AG20443 (cell line): ENCODE measurements at places on chromosomes 1 and 21.
A peak's percentile ranks its signal among the peaks of the same experiment; 100 is the strongest.

DNA sequence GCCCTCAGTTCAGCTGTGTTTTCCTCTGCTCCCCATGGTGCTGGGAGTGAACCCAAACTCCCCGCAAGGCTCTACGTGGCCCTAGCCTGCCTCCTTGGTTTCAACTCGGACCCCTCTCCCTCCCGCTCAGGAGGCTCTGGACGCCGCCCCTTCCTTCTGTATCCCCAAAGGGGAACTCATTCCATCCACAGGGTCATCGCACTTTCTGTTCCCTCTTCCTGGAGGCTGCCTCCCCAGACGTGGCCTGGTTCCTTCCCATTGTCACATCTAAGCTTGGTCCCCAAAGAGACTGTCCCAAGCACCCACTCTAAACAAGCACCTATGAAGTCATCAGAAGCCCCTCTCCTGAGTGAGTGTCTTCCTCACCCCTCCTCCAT, 10.9 kb downstream of the KCNAB2 start:
- DNase-seq, result no peak

- DNase-seq, result no peak
Measured at GRCh38 chr21:40719615-40720014, 127.3 kb downstream of the DSCAM start.

DNA sequence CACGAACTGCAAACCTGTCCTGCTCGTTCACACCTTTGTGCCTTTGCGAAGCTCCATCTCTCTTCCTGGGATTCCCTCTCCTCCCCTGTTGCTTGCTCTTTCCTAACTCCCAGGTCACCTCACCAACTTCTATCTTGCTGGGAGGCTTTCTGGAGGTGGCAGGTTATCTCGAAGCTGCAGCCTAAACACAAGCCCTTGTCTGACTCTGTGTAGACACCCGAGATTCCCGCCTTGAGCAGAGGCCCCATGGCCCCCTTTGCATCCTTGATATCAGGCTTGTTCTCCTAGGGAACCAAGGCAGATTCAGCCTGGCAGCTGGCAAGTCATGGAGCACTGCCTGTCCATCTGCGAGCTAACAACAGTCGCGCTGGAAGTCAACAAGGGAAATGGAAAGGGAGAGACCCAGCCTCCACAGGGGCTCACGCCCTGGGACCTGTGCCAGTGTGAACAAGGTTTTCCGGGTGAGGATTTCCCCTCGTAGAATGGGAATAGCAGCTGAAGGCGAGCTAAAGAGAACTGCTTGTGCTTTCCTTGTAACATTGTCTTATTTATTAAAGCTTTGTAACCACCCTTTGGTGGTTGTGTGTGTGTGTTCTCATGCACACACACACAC, 109.5 kb upstream of the JUN start:
- no peak for DNase-seq

DNA sequence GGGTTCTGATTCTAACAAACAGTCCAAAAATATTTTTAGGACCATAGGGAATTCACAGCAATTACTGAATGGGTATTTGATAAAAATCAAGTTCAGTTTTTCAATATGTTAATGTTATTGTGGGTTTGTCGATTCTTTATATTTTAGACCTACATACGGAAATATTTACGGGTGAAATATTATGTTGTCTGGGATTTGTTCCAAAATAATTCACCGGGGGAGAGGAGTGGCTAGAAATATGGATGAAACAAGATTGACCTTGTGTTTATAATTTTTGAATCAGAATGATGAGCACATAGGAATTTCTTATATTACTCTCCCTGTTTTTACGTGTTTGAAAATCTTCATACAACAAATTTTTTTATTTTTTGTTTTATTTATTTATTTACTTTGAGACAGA, 56.7 kb upstream of the USP1 start:
- DNase-seq, result no peak

DNA sequence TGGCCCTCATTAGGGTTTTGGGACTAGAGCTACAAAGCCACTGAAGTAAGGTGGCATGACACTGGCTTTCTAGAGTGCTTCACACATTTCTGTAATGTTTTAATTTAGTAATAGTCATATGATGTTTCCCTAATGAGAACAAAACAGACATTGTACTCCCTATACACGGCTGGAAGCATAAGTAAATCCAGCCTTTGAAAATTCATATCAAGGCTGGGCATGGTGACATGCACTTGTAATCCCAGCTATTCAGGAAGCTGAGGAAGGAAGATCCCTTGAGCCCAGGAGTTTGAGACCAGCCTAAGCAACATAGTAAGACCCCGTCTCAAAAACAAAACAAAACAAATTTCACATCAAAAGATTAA, 7.4 kb downstream of the USP48 start:
- no peak for DNase-seq

DNA sequence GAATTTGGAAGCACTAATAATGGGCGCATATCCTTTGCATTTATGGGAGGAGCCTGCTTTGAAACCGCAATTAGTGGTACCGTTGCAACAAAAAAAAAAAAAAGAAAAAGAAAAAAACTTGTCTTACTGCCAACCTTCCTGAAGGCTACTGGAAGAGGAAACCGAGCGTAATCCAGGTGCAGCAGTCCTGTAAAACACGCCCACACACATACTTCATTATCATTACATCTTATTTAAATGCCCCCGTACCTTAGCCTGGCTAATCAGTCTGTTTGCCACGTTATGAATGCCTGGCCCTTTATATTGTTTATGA, 686 bp upstream of the ZNF281 start:
- DNase-seq, result no peak

DNA sequence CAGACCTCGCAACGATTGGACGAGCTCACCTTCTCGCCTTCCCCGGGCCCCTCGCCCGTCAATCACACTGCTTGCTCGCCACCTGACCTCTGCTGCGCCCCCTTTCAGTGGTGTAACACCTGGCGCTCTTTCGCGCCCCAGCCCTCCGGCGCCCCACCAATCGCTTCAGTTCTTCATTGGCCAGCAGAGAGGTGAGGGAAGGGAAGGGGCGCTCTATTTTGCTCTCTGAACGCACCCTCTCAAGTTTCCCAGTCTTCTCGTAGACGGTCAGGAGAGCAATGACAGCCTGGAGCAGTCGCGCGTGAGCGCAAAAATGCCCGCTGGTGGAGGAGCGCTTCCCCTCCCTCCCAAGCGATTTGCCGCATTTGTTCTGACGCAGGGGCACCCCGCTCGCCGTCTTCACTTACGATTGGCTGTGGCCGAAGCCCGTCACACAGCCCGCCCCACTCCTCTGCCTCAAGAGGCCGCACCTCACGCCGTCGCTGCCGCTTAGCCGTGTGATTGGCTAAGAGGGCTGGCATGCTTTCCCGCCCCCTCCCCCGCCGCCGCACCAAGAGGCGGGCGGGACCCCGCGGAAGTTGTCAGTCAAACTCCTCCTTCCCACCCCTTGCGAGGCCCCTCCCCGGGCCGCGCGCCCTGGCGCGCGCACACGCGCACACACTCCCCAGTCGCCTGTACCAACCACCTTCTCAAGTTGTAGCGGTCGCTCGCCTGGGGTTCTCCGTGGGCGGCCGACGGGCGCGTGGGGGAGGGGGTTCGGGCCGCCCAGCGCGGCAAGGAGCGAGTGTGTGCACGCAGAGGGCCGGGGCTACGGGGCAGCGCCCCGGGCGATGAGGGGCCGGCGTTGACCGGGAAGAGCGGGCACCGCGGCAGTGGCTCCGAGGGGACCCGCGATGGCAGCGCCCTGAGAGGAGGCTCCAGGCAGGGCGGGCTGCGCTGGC, at the start of gene PPP2R5A:
TSS of gene PPP2R5A (plus strand) at position 667 of the 941 bp plus-strand sequence. CDS start 701 bp downstream, outside the sequence.
- peak; percentile 98 for DNase-seq

DNA sequence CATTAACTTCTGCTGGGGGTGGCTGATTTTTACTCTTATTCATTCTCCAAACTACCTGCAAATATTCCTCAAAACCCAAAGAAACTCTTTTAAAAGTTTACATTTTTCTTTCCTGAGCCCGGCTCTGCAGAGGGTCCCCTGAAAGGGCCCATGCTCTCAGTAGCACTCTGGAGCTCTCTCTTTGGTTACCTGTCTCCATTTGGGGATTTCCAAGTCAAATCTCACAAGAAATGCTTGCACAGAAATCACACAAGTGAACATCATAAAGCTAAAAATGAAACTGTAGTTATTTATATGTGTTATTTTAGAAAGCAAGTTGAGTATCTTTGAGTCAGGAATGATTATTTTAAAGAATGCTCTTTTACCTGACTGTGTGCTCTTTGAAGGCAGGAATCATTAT, 174.5 kb upstream of the PLXNA2 start:
- no peak for DNase-seq

DNA sequence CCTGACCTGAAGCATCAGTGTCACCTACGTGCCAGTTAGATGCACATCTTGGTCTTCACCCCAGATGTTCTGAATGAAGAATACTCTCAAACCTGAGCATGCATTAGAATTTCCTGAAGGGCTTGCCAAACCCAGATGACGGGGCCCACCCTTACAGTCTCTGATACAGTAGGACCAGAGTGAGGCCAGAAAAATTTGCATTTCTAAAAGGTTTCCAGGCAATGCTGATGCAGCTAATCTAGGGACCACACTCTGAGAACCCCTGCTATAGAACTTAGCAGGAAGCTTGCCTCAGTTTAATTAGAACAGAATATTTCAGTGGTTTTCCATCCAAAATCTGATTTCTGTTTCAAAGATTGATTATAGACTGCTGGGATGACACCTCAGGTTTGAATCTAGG, 9.9 kb upstream of the CTBS start:
- DNase-seq, result no peak

GRCh38 chr1:76075188-76075489, 593 bp downstream of the ST6GALNAC3 start:
- DNase-seq, result no peak

DNA sequence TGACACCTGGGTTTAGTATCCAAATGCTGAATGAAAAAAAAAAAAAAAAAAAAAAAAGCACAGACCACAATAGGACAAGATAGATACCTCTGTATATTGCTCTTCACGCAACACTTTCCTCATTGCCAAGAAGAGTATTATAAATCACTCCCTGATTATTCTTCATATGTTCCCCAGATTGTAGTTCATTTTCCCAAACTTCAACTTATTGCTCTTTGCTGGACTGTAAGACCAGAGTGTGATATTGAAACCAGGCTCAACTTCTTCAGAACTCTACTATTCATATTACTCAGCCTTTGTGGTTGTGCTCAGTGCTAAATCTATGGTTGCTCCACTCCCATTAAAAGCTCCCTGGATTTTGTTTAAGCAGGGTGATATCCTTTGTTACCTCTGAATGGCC, 180.4 kb downstream of the NTMT2 start:
- no peak for DNase-seq

GRCh38 chr1:205531191-205532025, 26.9 kb downstream of the CDK18 start:
- DNase-seq, result no peak

DNA sequence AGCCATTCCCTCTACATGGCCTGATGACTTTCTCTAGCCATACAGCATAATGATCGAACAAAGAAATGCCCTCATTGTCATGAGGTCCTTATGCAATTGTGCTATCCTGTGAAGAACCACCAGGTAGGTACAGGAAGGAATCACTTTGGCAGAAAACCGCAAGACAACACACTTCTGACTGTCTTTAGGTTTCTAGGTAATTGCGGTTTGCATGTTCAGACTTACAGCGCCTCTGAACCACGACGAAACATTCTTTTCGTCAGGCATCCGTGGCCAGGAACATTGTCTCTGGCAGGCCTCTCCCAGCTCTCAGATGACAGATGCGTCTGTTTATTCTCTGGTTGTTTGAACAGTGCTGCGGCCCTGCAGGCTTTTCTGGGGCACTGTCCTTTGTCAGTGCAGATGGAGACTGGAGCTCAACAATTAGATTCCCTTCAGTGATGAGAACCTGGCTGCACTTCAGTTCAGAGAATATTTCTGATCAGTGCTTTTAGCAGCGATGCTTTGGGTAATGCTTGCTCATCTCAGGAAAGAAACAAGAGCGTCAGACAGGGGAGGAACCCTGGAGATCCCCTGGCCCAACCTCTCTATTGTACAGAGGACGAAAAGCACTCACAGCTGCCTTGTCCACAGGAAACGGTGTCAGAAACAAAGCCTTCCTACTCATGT, 63.4 kb downstream of the B3GALT5 start:
- DNase-seq, result no peak

DNA sequence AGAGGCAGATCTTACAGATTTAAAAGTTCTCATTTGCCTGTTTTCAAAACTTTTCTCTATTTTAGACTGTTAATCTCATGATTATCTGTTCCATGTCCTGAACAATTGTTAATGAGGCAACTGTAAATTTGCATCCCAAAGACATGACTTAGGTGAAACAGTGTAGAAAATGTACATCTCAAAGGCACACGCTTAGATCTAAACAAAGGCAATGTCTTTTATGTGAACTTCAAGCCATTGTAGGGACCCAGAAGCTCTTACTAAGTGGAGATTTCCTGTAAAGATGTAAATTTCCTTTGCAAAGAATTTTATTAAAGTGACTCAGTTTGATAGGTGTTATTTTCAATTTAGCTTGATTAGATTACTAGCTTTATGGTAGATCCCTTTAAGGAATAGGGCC, 125.2 kb upstream of the F3 start:
- DNase-seq, result no peak

DNA sequence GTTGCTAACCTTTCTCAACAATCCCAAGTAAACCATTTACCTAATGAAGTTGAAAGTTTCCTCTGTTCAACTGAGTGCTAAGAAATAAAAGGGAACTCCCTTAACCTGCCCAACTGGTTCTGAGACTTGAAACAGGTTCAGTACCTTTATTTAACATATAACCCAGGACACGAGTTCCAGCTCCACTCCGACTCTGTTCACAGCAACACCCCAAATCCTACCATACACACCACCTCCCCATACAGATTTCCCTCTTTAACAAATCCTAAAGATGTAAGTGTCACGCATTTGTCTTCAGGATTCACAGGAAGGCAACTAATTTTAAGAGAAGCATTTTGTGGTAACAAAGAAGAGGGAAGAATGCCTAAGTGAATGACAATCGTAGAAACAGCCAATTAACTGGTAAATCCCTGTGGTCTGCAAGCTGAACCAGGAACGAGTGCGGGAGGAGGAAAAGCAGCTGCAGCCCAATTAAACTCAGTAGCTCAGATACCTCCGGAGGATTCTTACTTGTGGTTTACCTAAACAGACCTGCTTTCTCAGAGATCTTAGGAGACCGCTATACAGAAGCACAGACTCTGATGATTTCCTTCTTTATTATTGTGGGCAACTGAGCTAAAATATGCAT, 134.5 kb upstream of the MAGI3 start:
- DNase-seq, result no peak

- no peak for DNase-seq
Measured at GRCh38 chr1:64631346-64632034, 113.4 kb upstream of the RAVER2 start.

DNA sequence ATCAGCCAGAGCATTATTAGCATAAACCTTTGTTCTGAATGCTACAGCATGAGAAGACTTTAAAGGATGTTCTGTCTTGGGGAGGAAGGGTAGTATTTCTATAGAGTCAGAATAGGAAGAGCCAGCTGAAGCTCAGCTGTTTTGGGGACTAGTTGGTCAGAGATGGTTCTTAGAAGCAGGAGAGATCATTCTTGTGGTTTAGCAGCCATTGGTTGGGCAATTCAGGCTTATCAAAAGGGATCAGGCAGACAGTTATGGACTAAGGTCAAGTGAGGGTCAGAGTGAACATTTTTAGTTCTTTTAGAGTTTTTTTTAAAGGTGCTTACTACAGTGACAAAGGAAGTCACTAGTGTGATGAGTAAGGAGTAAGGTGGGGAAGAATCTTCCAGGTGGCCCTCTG, 245.5 kb downstream of the RPS6KC1 start:
- DNase-seq, result no peak

- DNase-seq, result peak; percentile 87
Measured at GRCh38 chr1:154431586-154432373, 26.6 kb downstream of the IL6R start.
